ENCODE measurements at places on chromosomes 2 and 18.

GRCh38 chr2:152624805-152625204 lies 92.5 kb downstream of the PRPF40A start:
- DNase-seq, result no peak

DNA sequence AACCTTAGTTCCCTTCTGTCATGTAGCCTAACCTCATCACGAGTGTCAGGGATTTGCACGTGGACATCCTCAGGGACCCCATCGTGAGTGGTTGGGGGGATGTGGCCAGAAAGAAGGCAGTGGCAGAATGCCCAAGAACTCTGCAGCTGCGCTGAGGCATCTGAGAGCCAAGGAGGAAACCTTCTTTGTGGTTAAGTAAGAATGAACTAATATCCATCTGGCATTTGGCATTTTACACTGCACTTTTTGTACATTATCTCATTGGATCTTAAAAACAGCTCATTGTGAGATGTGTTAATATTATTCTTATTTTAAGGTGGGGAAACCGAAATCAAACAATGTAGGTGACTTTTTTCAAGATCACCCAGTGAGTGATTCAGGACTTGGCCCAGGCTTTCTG lies 32.6 kb upstream of the APCDD1 start:
- no peak for DNase-seq

GRCh38 chr2:201779901-201780673 lies 646 bp downstream of the ALS2 start:
- no peak for DNase-seq

- no peak for DNase-seq
Observed at GRCh38 chr2:48315896-48316194, 214.1 kb upstream of the STON1 start.

- no peak for DNase-seq
Observed at GRCh38 chr2:152694161-152694661, 23.1 kb downstream of the PRPF40A start.

DNA sequence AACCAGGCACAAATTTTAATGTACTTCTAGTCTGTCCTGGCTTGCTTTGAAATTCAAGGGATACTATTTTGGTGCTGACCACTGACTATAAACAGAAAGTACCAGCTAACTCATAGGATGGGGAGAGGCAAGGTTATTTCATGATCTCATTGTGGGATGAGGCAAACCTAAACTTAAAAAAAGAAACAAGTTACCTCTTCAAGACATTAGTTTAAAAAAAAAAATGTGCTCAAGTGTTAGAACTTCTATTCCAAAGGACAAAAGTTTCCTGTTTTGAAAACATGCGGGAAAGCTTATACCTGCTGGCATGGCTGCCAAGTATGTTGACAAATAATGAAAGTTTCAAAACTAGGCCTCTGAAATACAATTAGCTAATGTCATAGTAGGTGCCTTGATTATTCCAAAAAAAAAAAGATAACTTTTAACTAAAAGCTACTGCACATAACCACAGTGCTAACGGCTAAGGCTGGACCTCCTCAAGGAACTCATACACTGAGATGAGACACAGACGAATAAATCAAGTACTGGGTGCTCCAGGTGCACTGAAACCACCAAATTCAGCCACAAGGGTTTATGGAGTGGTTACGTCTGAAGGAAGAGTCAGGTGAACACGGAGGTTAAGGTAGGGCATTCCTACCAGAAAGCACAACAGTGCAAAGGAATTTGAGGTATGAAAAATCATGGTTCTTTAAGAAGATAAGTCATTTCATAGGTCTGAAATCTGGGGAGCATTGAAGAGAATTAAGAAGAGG lies 38.1 kb downstream of the TMEM131 start:
- no peak for DNase-seq

DNA sequence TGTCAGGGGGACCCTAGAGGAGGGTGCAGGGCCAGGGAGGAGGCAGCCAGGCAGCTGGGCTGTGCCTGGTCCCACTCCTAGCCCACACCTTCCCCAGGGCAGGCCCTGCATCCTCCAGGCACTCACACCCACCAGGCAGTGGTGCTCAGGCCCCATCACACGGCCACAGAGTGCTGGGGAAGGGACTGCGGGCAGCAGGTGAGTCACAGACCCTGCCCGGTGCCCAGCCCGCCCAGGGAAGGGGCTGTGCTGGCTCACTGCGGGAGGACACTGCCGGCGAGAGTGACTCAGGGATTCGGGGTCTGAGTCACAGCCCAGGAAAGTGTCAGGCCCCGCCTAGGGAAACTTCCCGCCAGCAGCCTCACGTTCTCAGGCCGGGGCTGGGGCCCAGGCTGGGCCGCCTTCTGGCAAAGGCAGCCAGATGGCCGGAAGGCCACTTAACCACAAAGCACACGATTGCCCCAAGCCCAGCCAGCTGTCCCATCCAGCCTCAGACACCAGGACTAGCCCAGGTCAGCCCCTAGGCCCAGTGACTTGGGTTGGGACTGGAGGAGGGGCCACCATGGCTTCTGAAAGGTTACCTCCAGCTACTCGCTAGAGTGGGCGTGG lies 42.2 kb downstream of the BIN1 start:
- peak; percentile 87 for DNase-seq

DNA sequence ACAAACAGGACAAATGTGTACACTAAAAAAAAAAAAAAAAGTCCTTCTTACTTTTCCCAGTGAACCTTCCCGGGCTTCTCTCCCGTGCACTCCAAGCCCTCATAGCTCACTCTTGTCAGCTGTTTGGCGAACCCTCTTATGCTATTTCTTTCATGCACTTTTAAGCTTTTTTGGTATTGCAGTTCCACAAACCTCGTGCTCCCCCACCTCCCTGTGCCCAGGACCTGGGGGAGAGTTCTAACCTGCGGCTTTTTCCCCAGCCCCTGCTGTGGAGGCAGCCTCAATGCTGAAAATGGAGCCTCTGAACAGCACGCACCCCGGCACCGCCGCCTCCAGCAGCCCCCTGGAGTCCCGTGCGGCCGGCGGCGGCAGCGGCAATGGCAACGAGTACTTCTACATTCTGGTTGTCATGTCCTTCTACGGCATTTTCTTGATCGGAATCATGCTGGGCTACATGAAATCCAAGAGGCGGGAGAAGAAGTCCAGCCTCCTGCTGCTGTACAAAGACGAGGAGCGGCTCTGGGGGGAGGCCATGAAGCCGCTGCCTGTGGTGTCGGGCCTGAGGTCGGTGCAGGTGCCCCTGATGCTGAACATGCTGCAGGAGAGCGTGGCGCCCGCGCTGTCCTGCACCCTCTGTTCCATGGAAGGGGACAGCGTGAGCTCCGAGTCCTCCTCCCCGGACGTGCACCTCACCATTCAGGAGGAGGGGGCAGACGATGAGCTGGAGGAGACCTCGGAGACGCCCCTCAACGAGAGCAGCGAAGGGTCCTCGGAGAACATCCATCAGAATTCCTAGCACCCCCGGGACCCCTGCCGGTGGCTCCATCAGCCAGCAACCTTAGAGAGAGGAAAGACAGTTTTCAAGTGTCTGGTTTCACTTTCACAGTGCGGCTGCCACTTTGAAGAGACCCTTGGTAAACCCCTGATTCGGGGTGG lies 826 bp downstream of the KCNE4 start:
- DNase-seq, result no peak

DNA sequence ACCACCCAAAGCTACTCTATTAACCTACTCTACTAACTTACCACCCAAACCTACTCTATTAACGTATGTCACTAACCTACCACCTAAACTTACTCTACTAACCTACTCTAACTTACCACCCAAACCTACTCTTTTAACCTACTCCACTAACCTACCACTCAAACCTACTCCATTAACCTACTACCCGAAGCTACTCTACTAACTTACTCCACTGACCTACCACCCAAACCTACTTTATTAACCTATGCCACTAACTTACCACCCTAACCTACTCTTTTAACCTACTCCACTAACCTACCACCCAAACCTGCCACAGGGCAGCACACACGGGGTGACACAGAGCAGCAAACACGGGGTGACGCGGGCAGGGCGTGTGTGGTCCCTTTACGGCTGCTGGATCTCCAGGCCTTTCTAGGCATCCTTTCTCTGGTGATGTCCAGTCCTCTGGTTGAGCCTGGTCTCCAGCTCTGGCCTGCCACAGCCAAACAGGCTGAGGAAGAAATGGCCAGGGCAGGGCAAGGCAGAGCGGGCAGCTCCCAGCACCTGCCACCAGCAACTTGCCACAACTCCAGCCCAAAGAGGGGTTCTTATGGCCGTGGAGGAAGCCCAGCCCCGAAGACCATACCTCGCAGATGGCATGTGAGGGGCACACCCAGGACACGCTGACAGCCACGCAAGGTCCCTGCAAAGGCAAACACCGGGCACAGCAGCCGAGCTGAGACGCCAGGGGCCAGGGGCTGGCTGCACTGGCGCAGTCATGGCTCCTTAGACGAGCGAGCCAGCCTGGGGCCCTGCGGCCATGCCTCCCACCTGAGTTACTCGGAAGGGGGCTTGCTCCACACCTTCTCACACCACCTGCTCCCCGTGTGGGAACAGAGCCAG lies 25.7 kb downstream of the PXDN start:
- no peak for DNase-seq

- peak; percentile 57 for DNase-seq
Observed at GRCh38 chr2:75560768-75561565, at the start of gene EVA1A. TSS of gene EVA1A (minus strand) at chr2:75560939. CDS start at chr2:75518140, 42,799 bp downstream.

DNA sequence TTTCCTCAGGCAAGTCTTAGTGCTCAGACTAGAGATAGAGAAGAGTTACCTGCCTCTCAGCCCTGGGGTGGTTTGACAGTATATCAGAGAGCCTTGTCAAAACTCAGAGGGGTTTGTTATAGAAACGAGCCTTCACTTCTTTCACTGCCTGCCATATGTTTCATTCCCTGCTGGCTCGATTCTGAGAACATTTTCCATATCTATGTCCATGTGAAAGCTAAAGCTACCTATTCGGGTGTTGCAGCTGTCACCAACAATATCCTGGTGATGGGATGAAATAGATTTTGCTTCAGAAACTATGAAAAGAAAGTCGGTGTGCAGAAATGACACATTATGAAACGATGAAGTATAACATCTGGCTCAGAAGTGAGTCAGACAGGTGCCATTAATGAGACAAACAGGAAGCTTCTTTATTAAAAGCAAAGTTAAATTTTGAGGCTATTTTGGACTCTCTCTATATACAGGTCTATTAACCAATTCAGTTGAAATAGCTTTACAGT lies 56.1 kb upstream of the TANK start:
- DNase-seq, result no peak

- DNase-seq, result no peak
Observed at GRCh38 chr2:72992734-72993102, 75.4 kb downstream of the EMX1 start.

GRCh38 chr2:85377083-85377482 lies 22.5 kb downstream of the ELMOD3 start:
- DNase-seq, result no peak

GRCh38 chr2:43191947-43192516 lies 34.4 kb downstream of the ZFP36L2 start:
- no peak for DNase-seq

DNA sequence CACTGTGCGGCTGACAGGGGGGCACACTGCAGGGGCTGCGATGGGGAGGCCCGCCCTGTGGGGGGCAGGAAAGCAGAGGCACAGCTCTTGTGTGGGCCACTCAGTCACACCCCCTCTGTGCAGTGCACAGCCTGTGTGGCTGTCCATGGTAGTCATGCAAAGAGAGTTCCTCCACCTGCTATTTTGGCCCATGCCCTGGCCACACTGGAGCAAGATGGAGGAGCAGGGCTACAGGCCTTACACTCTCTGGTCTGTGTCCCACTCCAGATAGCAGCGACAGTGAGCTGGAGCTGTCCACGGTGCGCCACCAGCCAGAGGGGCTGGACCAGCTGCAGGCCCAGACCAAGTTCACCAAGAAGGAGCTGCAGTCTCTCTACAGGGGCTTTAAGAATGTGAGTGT lies 28.5 kb upstream of the FAHD2A start:
- no peak for DNase-seq

DNA sequence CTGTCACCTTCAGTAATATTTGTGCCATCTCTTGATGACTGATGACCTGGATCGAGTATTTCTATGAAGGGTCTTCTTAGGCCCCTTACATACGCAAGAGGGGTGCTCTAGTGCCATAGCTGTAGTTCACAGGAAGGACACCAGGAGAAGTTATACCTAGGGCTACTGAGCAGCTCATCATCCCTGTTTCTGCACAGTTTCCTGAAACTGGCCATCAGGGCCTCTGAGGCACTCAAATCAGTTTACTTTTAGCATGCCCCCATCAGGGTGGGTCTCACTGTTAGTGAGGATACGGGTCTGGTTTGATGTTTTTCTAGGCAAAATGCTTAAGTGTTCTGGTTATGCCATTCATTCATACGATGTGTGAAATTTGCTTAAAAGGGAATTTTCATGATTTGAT lies 20.0 kb upstream of the FBLN7 start:
- DNase-seq, result no peak

- DNase-seq, result no peak
Observed at GRCh38 chr18:41395695-41396094, 559.3 kb upstream of the PIK3C3 start.

GRCh38 chr2:10814571-10815331 lies 2.2 kb upstream of the PDIA6 start:
- DNase-seq, result no peak

- no peak for DNase-seq
Observed at GRCh38 chr2:10149635-10150034, 27.1 kb downstream of the RRM2 start.

DNA sequence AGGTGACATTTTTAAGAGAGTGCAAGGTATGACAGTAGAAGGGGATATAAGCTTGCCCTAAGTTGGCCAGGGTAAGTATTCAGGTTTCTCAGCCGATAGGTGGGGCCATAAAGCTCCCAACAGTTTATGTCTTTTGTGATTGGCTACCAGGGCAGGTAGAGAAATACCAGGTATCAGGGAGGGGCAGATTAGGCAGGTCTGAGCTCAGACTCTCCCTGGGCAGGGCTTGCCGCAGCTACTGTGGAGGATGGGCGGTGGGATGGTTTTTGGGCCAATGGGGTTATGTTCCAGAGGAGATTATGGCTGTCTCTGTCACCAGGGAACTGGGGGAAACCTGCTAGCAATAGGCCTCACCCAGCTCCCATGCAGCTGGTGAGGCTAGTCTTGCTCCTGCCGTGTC lies 211.6 kb downstream of the PTH2R start:
- DNase-seq, result no peak

- no peak for DNase-seq
Observed at GRCh38 chr2:58879834-58880233, 638.7 kb upstream of the FANCL start.

DNA sequence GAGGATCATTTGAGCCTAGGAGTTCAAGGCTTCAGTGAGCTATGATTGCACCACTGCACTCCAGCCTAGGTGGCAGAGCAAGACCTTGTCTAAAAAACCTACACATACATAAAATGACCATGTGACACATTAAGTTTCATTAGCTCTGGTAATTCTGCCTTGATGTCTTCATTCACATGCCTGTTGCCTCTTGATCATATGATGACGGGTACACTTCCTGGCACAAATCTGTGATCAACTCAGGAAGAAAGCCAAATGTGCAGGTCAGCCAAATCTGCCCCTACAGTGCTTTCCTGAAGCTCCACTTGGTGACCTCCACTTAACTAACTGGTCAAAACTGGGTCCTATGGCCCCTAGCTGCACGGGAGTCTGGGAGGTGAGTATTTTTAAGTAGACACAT lies 54.4 kb upstream of the B3GNT7 start:
- DNase-seq, result no peak

DNA sequence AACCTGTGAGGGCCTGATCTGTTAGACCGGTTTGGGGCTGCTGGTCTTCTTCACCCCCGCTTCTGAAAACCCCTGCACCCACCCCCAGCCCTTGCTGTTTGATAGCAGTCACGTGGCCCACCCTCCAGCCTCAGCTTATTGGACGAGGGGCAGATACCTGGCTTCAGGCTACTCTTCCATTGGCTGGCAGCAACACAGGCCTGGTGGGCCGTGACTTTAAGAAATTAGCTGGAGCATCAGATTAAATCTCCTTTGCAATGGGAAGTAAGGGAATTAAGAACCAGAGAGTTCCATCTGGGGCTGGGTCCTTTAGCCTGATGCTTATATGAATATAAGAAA lies 107.3 kb downstream of the KLHL29 start:
- DNase-seq, result no peak

GRCh38 chr2:183495589-183496267 lies 371.5 kb downstream of the NUP35 start:
- no peak for DNase-seq
